CD4-positive, alpha-beta T cell (primary cell): ENCODE measurements at places on chromosomes 2 and 18. TPM values are rescaled to one million over a fixed set of nuclear protein-coding genes. Genes with fewer than 3 reads are reported as not detected.

Gene TTN
- 27.5 TPM for total RNA-seq

Gene ATP6V1C2
- not detected for total RNA-seq

Gene FLACC1
- total RNA-seq, result 4.8 TPM

Gene SULT1C2
- total RNA-seq, result not detected

Gene UGT1A5
- not detected for total RNA-seq

DNA sequence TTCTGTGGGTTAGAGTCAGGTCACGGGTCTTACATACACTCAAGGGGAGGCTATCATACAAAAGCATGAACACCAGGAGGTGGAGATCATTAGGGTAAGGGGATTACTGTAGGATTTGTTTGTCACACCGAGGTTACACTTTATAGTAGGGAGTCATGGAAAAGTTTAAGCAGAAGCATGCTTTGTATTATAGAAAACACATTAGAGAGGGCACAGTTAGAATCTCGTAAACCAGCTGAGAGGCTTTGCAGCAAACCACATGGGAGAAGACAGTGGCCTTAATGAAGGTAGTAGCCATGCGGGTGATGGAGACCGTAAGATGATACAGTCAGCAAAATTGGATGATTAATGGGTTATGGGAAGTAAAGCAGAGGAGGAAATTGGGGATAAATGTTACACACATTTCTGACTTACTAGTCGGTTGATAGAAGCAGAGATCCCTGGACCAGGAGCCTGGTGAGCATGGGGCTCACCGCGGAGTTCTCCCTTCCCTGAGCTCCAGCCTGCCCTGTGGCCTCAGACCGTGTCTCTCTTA, 75.6 kb downstream of the MAPRE2 start:
- no peaks in the 10 kb centered on the region for H3K27me3 ChIP-seq
- H3K36me3 ChIP-seq, result peaks cover 8% of the 10 kb centered on the region
- peaks cover 16% of the 10 kb centered on the region for H3K4me1 ChIP-seq
- no peak for DNase-seq

DNA sequence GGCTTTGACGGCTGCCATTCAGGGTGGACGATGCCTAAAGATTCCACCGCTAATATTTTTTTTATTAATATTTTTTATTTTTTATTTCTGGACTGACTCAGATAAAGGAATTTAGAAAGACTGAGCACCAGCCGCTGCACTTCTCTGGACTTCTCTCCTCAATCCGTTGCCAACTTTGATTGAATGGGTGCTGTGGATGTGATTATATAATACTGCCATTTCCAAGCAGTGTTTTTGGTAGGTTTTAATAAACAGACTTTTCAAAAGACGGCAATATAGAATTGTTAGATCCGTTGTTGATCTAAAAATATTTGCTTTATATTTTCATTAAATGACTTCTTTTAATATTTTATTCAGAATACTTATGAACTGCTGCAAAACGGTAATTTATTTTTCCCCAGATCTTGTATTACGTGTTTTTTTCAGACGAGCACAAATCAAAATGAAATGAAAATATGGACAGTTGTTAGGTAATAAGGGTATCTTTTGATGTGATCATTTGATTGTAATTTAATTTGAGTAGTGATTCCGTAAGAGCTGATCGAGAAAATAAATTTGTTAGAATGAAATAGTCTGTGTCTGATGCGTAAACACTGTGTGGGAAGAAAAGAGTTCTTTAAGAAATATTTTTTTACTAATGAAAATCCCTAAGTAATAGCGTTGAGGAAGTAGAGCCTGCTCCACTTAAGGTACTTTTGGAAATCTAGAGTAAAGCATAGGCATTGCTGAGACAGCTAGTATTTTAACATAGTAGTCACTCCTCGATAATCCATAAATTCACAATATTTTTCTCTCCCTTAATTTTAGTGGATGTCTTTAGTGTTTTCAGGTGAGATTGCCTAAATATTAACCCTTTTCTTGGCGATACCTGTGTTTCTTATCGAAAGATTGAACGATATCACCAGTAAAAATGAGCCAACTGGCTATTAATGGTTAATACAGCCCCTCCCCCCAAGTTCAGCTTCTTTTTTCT, 4.4 kb downstream of the POU3F3 start:
- no peaks in the 10 kb centered on the region for H3K36me3 ChIP-seq
- peaks cover 28% of the 10 kb centered on the region for H3K4me1 ChIP-seq
- H3K4me3 ChIP-seq, result no peak overlapping the region
- H3K27ac ChIP-seq, result no peak overlapping the region

DNA sequence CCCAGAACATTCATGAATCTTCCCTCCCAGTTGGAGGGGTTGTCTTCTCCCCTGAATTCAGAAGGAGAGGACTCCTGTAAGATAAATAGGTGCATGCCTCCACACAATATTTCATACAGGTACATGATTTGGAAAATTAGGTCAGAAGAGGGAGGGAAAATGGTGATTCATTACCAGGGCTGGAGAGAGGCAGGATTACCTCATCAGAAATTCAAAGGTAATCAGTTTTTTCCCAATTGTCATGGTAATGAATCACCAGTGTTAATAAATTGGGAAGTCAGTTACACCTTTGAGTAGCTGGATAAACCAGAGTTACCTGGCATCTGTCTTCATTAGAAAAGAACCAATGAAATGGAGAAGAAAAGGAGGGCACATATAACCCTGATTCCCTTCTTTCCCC, 128.5 kb downstream of the EN1 start:
- no peaks in the 10 kb centered on the region for H3K4me1 ChIP-seq
- H3K27ac ChIP-seq, result no peak overlapping the region
- H3K36me3 ChIP-seq, result no peaks in the 10 kb centered on the region
- H3K27me3 ChIP-seq, result no peaks in the 10 kb centered on the region
- DNase-seq, result no peak

- peak overlapping the region; percentile 0 for H3K27ac ChIP-seq
- no peaks in the 10 kb centered on the region for H3K27me3 ChIP-seq
- H3K36me3 ChIP-seq, result peaks cover 9% of the 10 kb centered on the region
- H3K4me3 ChIP-seq, result no peak overlapping the region
- no peak for DNase-seq
Observed at GRCh38 chr2:143280097-143280757, 151.0 kb downstream of the ARHGAP15 start.

DNA sequence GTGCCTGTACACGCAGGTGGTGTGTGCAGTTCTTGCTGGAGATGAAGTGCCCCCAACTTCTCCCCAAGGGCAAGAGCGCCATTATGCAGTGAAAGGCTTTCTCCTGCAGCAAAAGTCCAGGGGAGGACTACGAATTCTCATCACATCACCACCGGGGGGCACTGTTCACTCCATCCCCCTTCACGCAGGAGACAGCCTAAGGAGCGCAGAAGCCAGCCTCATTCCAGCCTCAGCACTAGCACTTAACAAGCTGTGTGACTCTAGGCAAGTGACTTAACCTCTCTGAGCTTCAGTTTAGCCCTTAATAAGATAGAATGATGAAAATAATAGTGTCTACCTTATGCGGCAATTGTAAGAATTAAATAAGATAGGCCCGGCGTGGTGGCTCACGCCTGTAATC, 32.3 kb downstream of the DNMT3A start:
- no peak overlapping the region for H3K4me3 ChIP-seq
- H3K27me3 ChIP-seq, result no peaks in the 10 kb centered on the region
- H3K36me3 ChIP-seq, result peaks cover 61% of the 10 kb centered on the region
- peaks cover 96% of the 10 kb centered on the region for H3K4me1 ChIP-seq
- H3K27ac ChIP-seq, result no peak overlapping the region

- no peak for DNase-seq
- no peak overlapping the region for H3K4me3 ChIP-seq
- H3K4me1 ChIP-seq, result no peaks in the 10 kb centered on the region
- H3K27me3 ChIP-seq, result peaks cover 26% of the 10 kb centered on the region
- H3K36me3 ChIP-seq, result no peaks in the 10 kb centered on the region
- H3K27ac ChIP-seq, result no peak overlapping the region
Observed at GRCh38 chr2:117851969-117852368, 37.5 kb downstream of the DDX18 start.

- no peaks in the 10 kb centered on the region for H3K4me1 ChIP-seq
- DNase-seq, result no peak
- H3K4me3 ChIP-seq, result no peak overlapping the region
- no peak overlapping the region for H3K27ac ChIP-seq
Observed at GRCh38 chr2:49241501-49241900, 87.2 kb upstream of the FSHR start.

GRCh38 chr2:95121093-95121406, 558 bp downstream of the MRPS5 start:
- no peak for DNase-seq
- peaks cover 31% of the 10 kb centered on the region for H3K4me1 ChIP-seq
- H3K36me3 ChIP-seq, result peaks cover 8% of the 10 kb centered on the region

DNA sequence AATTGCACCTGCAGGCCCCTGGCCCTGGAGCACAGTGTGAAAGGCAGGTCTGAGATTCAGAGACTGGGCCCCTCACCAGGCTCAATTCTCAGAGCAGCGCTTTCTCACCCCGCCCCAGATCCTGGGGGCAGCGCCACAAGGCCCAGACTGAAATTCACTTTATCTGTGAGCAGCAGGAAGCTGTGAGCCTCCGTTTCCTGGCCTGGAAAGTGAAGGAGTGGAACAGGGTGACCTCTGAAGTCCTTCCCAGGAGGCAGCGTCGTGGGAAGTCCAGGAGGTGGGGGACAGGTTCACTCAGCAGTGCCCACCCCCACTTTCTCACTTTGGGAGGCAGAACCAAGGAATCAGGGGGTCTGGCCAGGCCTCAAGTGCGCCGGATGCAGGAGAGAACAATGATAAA, 235.4 kb downstream of the NDUFA10 start:
- no peak for DNase-seq
- H3K27me3 ChIP-seq, result no peaks in the 10 kb centered on the region
- no peak overlapping the region for H3K4me3 ChIP-seq

GRCh38 chr2:107380912-107381311, 445.8 kb upstream of the RGPD4 start:
- DNase-seq, result no peak
- no peaks in the 10 kb centered on the region for H3K36me3 ChIP-seq
- H3K27me3 ChIP-seq, result no peaks in the 10 kb centered on the region
- no peak overlapping the region for H3K4me3 ChIP-seq

DNA sequence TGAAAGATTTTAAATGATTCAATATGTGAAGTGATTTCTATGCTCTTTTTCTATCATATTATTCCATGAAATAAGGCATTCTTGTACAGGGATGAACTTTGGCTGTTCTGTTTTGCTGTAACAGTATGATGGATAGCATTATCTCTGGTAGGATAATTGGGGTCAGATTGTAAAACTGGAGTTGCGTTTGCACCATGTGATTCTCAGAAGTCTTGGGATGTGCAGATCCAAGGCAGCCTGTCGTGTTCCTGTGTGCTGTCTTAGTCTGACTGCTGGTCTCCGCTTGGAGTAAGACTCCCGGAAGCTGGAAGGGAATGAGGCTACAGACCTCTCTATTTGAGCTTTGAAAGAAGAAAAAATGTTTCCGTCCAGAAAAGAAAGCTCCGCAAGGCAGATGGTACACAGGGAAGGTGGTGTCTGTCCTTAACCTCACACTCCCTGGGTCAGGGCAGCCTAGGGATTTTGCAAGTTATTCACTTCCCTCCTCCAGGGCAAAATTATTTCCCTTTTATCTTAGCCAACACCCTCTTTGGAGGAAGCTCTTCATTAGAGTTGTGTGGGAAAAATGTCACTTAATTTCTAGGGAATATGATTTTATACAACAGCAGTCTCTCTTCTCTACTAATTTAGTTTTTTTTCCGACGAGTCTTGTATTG, 250.6 kb downstream of the PTPRM start:
- no peak overlapping the region for H3K27ac ChIP-seq
- no peaks in the 10 kb centered on the region for H3K4me1 ChIP-seq
- no peak overlapping the region for H3K4me3 ChIP-seq
- no peaks in the 10 kb centered on the region for H3K27me3 ChIP-seq

DNA sequence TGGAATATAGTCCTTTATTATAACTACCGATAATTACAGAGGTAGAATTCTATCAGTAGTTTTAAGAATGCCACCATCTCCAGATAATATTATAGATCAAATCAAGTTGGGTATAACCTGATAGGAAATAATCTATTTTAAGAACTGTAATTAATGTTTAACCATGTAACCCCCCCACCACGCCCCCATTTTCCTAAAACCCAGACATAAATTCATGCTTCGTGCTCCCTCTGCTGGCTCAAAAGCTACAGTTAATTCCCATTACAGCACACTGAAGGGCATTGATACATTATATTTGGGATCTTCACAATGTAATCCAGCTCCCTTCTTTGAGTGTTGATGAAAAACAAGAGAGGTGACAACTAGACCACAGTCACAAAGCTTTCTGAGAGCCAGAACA, 228.0 kb upstream of the SMAD7 start:
- no peak overlapping the region for H3K4me3 ChIP-seq
- DNase-seq, result no peak
- no peak overlapping the region for H3K27ac ChIP-seq

GRCh38 chr2:84776011-84776410, 104.9 kb downstream of the TRABD2A start:
- H3K4me3 ChIP-seq, result no peak overlapping the region
- H3K27ac ChIP-seq, result no peak overlapping the region
- H3K4me1 ChIP-seq, result peaks cover 18% of the 10 kb centered on the region
- no peak for DNase-seq
- no peaks in the 10 kb centered on the region for H3K27me3 ChIP-seq

GRCh38 chr2:143705108-143705707, 576.0 kb downstream of the ARHGAP15 start:
- H3K27ac ChIP-seq, result no peak overlapping the region
- no peak for DNase-seq
- no peaks in the 10 kb centered on the region for H3K4me1 ChIP-seq
- H3K4me3 ChIP-seq, result no peak overlapping the region
- H3K36me3 ChIP-seq, result peaks cover 73% of the 10 kb centered on the region

GRCh38 chr18:79424008-79424565, 28.4 kb downstream of the NFATC1 start:
- DNase-seq, result no peak
- no peak overlapping the region for H3K27ac ChIP-seq
- H3K4me3 ChIP-seq, result no peak overlapping the region
- H3K36me3 ChIP-seq, result peaks cover 49% of the 10 kb centered on the region

DNA sequence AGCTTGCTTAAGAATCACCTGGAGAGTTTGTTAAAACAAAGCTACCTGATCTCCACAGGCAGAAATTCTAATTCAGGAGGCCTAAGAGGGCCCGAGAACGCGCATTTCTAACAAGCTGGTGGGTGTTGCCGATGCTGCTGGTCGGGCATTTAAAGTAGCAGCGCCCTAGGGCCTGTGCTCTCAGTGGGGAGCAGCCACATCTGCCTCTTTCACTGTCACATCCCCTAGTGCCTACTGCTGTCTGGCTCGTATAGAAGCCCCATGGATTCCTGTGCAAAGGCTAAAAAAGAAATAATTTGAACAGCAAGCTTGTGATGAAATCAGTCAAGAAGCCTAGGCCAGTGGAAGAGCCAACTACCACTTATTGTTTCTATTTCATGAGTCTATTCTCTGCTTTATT, 126.7 kb upstream of the SMIM21 start:
- no peaks in the 10 kb centered on the region for H3K4me1 ChIP-seq
- H3K36me3 ChIP-seq, result no peaks in the 10 kb centered on the region
- DNase-seq, result no peak
- H3K27me3 ChIP-seq, result no peaks in the 10 kb centered on the region

DNA sequence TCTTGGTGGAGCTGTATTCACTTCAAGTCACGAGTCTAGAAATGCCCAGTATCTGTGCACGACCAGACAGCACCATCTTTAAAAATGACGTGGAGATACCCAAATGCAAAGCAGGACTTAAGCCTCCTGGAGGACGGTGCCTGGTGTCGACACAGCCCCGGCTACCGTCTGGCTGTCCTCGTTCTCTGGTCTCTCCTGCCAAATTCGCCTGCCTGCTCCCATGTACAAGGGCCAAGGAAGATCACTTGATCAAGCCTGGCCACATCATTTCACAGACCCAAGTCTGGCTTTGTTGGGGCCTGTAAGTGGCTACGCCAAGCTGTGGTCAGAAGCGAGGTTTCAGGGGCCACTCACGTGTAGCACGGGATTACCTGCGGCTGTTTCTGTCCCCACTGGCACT, 9.4 kb downstream of the ODC1 start:
- no peaks in the 10 kb centered on the region for H3K27me3 ChIP-seq
- no peak for DNase-seq
